ENCODE measurements at places on chromosomes 5 and 9. TPM values are rescaled to one million over a fixed set of nuclear protein-coding genes. Genes with fewer than 3 reads are reported as not detected.

GRCh38 chr9:107720501-107720900 lies 230.9 kb upstream of the KLF4 start:
- H3K4me3 ChIP-seq = no peak overlapping the region
- H3K4me1 ChIP-seq = no peaks in the 10 kb centered on the region
- H3K27ac ChIP-seq = no peak overlapping the region
- no peaks in the 10 kb centered on the region for H3K27me3 ChIP-seq
- no peaks in the 10 kb centered on the region for H3K36me3 ChIP-seq

GRCh38 chr5:63154476-63155309 lies 576.1 kb downstream of the LRRC70 start:
- no peaks in the 10 kb centered on the region for H3K4me1 ChIP-seq
- H3K27me3 ChIP-seq = no peaks in the 10 kb centered on the region
- no peak overlapping the region for H3K27ac ChIP-seq
- no peaks in the 10 kb centered on the region for H3K36me3 ChIP-seq
- H3K4me3 ChIP-seq = no peak overlapping the region

DNA sequence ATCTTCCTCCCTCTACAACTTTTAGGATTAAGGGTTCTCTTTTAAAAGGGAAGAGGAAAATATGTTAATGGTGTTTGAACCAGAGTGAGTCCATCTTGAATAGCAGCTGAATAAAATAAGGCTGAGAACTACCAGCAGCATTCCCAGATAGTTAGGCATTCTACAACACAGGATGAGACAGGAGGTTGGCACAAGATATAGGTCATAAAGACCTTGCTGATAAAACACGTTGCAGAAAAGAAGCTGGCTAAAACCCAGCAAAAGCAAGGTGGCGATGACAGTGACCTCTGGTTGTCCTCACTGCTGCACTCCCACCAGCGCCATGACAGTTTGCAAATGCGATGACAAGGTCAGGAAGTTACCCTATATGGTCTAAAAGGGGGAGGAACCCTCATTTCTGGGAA lies 77.8 kb downstream of the PLK2 start:
- DNase-seq = no peak
- H3K27me3 ChIP-seq = no peaks in the 10 kb centered on the region
- H3K27ac ChIP-seq = no peak overlapping the region
- no peaks in the 10 kb centered on the region for H3K36me3 ChIP-seq
- no peaks in the 10 kb centered on the region for H3K4me1 ChIP-seq

- DNase-seq = no peak
- H3K4me1 ChIP-seq = no peaks in the 10 kb centered on the region
- no peaks in the 10 kb centered on the region for H3K36me3 ChIP-seq
- no peak overlapping the region for H3K27ac ChIP-seq
- H3K4me3 ChIP-seq = no peak overlapping the region
Observed at GRCh38 chr5:39775797-39776365, 351.1 kb upstream of the DAB2 start.

DNA sequence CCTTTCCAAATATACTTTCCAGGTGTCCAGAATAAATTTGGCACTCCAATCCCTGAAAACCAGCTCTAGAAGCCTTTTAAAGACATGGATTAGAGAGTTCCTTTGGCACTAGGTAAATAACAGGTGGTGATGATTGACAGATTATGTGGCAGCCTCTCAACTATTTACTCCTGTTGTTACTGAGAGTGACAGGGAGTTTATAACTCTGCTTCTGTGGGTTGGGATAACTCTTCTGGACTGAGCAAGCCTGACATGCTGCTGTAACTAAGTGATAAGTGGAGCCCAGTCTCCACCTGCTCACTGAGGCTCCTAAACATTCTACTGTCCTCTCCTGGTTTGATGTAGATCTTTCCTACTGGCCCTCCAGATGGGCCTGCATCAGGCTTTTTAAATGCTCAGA lies 693.2 kb upstream of the FTMT start:
- DNase-seq = no peak
- H3K4me1 ChIP-seq = no peaks in the 10 kb centered on the region
- no peak overlapping the region for H3K27ac ChIP-seq
- no peaks in the 10 kb centered on the region for H3K27me3 ChIP-seq
- no peaks in the 10 kb centered on the region for H3K36me3 ChIP-seq

GRCh38 chr5:29845206-29845605 lies 1348.3 kb upstream of the CDH6 start:
- H3K27ac ChIP-seq = no peak overlapping the region
- no peaks in the 10 kb centered on the region for H3K27me3 ChIP-seq
- H3K4me3 ChIP-seq = no peak overlapping the region
- no peaks in the 10 kb centered on the region for H3K36me3 ChIP-seq

DNA sequence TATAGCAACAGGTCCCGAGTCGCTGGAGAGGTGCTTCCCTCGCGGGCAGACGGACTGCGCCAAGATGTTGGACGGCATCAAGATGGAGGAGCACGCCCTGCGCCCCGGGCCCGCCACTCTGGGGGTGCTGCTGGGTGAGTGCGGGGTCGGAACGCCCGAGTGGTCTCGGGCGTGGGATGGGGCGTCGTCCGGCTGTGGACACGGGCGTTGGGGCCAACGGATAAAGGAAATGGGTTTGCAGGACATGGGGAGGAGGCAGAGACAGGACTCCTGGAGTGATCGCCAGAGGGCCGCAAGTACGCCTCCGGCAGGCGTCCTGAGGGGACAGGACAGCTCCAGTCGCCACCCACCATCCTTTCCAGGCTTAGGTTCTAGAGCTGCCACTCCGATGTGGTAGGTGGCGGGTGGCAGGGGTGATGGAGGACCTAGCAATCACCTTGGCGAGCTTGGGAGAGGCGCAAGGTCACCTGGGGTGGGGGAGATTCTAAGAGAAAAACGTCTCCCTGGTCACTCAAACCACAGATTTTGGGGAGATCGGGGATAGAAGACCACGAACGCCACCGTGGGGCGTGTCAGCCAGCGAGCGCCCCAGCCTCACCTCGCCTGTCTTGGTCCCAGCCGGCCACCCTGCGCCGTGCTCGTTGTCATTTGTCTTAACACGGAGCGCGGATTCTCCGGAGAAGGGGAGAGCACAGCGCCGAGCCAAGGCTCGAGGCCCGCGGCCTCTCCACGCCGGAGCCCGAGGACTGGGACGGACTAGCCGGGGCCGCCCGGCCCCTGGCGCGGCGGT lies 922 bp downstream of the LMX1B start:
- no peak for DNase-seq
- no peak overlapping the region for H3K4me3 ChIP-seq
- no peak overlapping the region for H3K27ac ChIP-seq
- no peaks in the 10 kb centered on the region for H3K36me3 ChIP-seq
- H3K27me3 ChIP-seq = peaks cover 10% of the 10 kb centered on the region

GRCh38 chr5:57642066-57642465 lies 159.5 kb upstream of the ACTBL2 start:
- H3K4me3 ChIP-seq = no peak overlapping the region
- no peaks in the 10 kb centered on the region for H3K27me3 ChIP-seq
- H3K4me1 ChIP-seq = no peaks in the 10 kb centered on the region
- H3K27ac ChIP-seq = no peak overlapping the region
- no peak for DNase-seq

GRCh38 chr5:103505581-103506305 lies 56.8 kb downstream of the NUDT12 start:
- no peaks in the 10 kb centered on the region for H3K4me1 ChIP-seq
- H3K36me3 ChIP-seq = no peaks in the 10 kb centered on the region
- DNase-seq = no peak
- H3K27me3 ChIP-seq = no peaks in the 10 kb centered on the region
- no peak overlapping the region for H3K4me3 ChIP-seq
- H3K27ac ChIP-seq = no peak overlapping the region

DNA sequence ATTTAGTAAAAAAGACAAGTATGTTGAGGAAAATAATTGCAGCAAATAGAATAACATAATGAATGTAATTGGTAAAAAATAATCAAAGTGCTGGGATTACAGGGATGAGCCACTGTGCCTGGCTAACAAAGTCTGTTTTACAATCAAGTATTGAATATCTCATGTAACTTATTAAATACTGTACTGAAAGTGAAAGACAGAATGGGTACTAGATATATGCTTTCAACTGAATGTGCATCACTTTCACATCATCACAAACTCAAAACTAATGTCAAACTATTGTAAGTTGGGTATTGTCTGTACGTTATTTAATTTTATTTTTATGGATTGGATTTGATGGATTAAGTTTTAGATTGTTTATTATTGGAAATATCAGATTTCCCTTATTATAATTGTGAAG lies 58.9 kb downstream of the LURAP1L start:
- DNase-seq = no peak
- H3K27me3 ChIP-seq = no peaks in the 10 kb centered on the region
- H3K36me3 ChIP-seq = no peaks in the 10 kb centered on the region
- no peak overlapping the region for H3K4me3 ChIP-seq
- no peaks in the 10 kb centered on the region for H3K4me1 ChIP-seq
- H3K27ac ChIP-seq = no peak overlapping the region

DNA sequence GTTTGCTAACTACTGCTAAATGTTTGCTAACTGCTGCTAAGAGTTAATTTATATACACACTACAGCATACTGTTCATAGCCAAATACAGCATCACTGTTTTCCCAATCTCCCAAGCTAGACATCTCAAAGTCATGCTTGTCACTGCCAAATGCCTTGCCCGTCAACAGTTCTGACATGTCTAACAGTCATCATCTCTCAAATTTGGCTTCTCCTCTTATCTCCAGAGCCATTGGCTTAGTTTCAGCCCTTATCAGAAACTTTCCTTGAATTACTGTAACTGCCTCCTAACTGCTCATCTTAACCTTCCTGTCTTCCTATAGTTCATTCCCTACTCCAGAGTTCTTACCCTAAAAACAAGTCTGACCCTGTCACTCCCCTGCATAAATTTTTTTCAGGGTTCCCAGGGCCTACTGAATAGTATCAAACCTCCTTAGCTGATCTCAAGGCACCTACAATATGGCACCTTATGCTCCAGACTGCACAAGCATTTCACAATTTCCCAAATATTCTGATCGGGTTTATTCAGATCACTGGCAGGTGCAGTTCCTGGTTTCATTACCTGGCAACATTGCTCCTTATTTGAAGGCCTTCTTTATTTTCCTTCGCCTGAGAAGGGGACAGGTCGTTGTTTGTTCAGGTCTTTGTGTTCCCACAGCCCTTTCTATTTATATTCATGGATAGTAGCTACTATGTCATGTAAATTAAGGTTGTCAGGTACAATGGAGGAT lies 55.9 kb upstream of the ANKRD55 start:
- no peaks in the 10 kb centered on the region for H3K27me3 ChIP-seq
- no peak for DNase-seq
- no peak overlapping the region for H3K27ac ChIP-seq

DNA sequence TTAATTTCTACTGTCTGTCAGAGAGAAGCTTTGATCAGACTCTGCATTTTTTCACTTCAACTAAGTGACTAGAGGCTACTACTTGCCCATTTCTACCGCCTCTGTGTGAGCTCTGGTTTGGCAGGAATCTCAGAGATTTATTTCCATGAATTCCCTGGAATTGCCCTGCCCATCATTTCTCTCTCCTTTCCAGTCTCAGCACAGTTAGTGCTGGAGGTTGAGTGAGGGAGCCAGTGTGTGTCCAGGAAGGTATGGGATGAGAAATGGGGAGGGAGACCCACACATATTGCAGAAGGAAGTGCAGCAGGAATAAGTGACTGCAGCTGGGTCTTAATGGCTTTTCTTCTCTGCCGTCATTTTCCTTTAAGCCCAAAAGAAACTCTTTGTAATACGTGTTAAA lies 443.1 kb upstream of the ZNF462 start:
- no peak for DNase-seq
- H3K27ac ChIP-seq = no peak overlapping the region
- no peak overlapping the region for H3K4me3 ChIP-seq
- no peaks in the 10 kb centered on the region for H3K36me3 ChIP-seq

- H3K27me3 ChIP-seq = no peaks in the 10 kb centered on the region
- DNase-seq = no peak
- no peak overlapping the region for H3K27ac ChIP-seq
Observed at GRCh38 chr5:96297290-96297689, 135.8 kb downstream of the PCSK1 start.

GRCh38 chr5:75706775-75707174 lies 10.5 kb downstream of the POC5 start:
- H3K4me1 ChIP-seq = no peaks in the 10 kb centered on the region
- peaks cover 10% of the 10 kb centered on the region for H3K36me3 ChIP-seq
- DNase-seq = no peak

DNA sequence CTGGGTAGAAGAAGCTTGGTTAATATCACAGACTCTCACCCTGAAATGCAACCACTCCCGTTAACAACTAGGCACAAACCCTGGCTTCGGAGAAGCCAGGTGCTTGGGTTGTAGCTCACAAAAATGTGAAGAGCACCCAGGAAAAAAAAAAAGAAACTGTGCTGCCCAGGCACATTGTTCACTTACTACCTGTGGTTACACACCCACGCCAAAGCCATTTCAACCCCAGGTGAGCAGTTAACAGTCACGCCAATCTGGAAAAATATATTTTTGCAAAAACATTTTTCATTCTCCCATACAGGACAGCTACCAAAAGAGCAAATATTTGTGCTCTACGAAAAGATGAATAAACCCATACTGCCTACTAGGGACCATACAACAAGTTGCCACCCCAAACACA lies 49.2 kb downstream of the SIL1 start:
- no peaks in the 10 kb centered on the region for H3K36me3 ChIP-seq
- H3K4me3 ChIP-seq = no peak overlapping the region
- no peaks in the 10 kb centered on the region for H3K27me3 ChIP-seq
- no peak overlapping the region for H3K27ac ChIP-seq

GRCh38 chr9:114387680-114388356 lies at the start of gene AKNA:
TSS of gene AKNA (minus strand) at chr9:114387982. CDS start at chr9:114381333, 6,649 bp downstream.
- peaks cover 18% of the 10 kb centered on the region for H3K36me3 ChIP-seq
- peak within 1 kb of the TSS; percentile 63 for H3K4me3 ChIP-seq
- no peaks in the 10 kb centered on the region for H3K27me3 ChIP-seq

DNA sequence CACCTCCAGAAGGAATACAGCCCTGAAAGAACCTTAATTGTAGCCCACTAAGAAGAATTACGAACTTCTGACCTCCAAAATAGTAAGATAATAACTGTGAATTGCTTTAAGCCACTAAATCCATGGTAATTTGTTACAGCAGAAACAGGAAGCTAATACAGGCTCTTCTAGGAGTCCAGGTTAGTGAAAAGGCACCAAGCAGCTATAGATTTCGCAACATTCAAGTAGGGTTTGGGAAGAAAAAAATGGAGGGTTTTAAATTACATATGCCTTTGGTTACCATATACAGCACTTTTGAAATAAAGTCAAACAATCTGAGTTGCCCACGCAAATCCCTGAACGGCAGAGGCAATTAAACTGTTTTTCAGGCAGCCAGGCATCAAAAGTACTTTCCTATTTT lies 1.7 kb upstream of the ACTL7A start:
- no peaks in the 10 kb centered on the region for H3K4me1 ChIP-seq
- H3K36me3 ChIP-seq = no peaks in the 10 kb centered on the region
- H3K27me3 ChIP-seq = no peaks in the 10 kb centered on the region
- DNase-seq = no peak
- H3K4me3 ChIP-seq = no peak overlapping the region

GRCh38 chr9:130387905-130388304 lies 56.9 kb upstream of the ASS1 start:
- no peaks in the 10 kb centered on the region for H3K4me1 ChIP-seq
- no peaks in the 10 kb centered on the region for H3K27me3 ChIP-seq
- no peak for DNase-seq
- no peaks in the 10 kb centered on the region for H3K36me3 ChIP-seq
- H3K27ac ChIP-seq = no peak overlapping the region

C9orf50 gene
- not detected for polyA plus RNA-seq

SEMA4D gene
- polyA plus RNA-seq = 268 TPM

CD72 gene
- 0.87 TPM for polyA plus RNA-seq

FAM221B gene
- polyA plus RNA-seq = not detected

PDE6A gene
- polyA plus RNA-seq = 0.11 TPM

HTR4 gene
- not detected for polyA plus RNA-seq

ADAMTSL1 gene
- polyA plus RNA-seq = not detected

CCDC107 gene
- polyA plus RNA-seq = 49.1 TPM
